ENCODE measurements at places on chromosomes 7 and 10. TPM values are rescaled to one million over a fixed set of nuclear protein-coding genes. Genes with fewer than 3 reads are reported as not detected.

Gene VWDE
- 3.1 TPM for total RNA-seq

Gene GJD4
- total RNA-seq, result not detected

Gene PAPSS2
- 27.6 TPM for total RNA-seq

Gene SLC39A12
- total RNA-seq, result not detected

Gene NKX6-2
- 0.06 TPM for total RNA-seq

Gene ZNF22
- 41.2 TPM for total RNA-seq

Gene ARHGEF35
- total RNA-seq, result 7.7 TPM

Gene AMPH
- total RNA-seq, result 14.9 TPM

Gene CASTOR2
- total RNA-seq, result 24.0 TPM

Gene HACD1
- 25.3 TPM for total RNA-seq

Gene NUPR2
- 3.0 TPM for total RNA-seq

Gene PNLIPRP3
- total RNA-seq, result not detected

Gene LRGUK
- total RNA-seq, result 4.7 TPM

Gene PIK3CG
- total RNA-seq, result 6.7 TPM

Gene SEMA3E
- total RNA-seq, result 2.6 TPM

Gene RGS10
- total RNA-seq, result 32.9 TPM

Gene CYP3A5
- total RNA-seq, result 1.6 TPM

Gene SHLD2
- total RNA-seq, result 30.8 TPM

Gene TMEM176A
- 71.8 TPM for total RNA-seq

Gene PLEKHA1
- total RNA-seq, result 69.7 TPM

Gene GPNMB
- 31.2 TPM for total RNA-seq

Gene DNA2
- total RNA-seq, result 7.8 TPM

Gene OGDHL
- total RNA-seq, result 57.6 TPM

Gene OR2A7
- total RNA-seq, result 17.2 TPM

Gene ALOX5
- total RNA-seq, result 17.9 TPM

Gene UCN3
- not detected for total RNA-seq

Gene MXI1
- 44.6 TPM for total RNA-seq

Gene PPP3CB
- 57.5 TPM for total RNA-seq

Gene GLRX3
- 35.6 TPM for total RNA-seq

Gene CNPY1
- not detected for total RNA-seq

Gene LRRC18
- 0.23 TPM for total RNA-seq

Gene SSC4D
- 3.7 TPM for total RNA-seq
